HT1080 (cell line): ENCODE measurements at places on chromosomes 11 and 22.

GRCh38 chr11:61392981-61393595 lies 701 bp downstream of the TMEM216 start:
- no peak for DNase-seq

GRCh38 chr11:48123254-48123875 lies 93.2 kb upstream of the OR4B1 start:
- no peak for DNase-seq

DNA sequence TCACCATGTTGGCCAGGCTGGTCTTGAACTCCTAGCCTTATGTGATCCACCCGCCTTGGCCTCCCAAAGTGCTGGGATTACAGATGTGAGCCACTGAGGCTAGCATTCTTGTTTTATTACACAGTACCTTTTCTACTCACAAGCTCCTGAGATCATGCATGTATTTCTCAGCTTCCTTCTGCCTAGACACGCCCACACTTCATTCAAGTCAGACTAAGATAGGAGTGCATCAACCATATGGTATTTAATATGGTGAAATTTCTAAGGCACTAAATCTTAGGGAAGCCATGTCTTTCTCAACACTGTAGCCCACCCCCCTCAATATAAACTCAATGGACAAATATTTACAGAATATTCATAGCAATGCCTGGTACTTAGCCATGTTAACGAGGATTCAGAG lies 62.1 kb downstream of the SLC25A17 start:
- no peak for DNase-seq

DNA sequence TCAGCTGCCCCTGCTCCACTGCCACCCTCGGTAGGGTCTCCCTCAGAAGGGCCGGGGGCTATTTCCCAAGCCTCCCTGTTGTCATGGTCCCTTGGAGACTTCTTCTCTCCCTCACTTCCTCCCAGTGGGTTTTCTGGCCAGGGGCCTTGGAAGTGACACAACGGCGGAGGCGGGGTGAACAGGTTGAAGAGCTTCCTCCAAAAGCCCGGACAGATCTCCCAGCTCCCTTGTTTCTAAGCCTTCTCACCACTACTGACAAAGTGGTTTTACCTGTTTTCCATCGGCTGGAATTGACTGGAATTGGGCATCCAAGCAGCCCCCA lies 14.5 kb downstream of the MYH9 start:
- DNase-seq = no peak

DNA sequence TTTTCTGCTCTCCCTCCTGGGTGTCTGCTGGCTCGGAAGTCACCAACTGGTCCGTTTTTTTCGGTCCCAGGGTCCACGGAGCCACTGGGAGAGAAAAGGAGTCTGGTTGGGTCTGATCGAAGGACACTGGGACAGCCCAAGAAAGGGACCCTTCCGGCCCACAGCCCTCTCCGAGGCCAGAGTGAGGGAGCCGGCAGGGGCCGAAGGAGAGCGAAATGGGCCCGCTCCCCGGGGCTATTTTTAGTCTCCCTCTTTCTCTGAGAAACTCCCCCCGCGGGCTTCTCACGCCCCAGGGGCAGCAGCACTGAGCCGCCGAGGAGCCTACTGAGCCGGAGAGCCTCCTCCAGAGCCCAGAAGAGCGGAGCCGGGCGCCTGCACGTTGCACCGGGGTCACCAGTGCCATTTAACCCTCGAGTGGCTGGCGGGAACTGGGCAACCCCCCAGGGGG lies 1.9 kb downstream of the ESAM start:
- no peak for DNase-seq

DNA sequence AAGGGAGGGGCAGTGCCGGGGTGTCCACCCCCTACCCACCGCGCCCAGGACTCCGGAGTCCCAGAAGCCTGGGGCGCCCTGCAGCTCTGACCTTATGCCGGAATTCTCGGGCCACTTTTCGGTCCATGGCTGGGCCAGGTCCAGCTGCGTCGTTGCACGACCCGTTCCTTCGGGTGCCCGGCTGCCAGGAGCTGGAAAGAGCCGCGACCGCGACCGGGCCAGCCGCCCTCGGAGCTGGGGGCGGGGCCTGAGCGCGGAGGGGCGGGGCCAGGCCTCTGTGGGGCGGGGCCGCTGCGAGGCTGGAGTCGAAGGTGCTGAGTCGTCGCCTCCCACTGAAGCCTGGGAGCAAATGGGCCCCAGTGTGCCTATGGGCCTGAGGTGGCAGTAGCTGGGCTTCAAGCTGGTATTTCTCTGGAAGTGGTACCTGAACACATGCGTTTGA lies at the start of gene USH1C:
USH1C (minus strand) TSS at position 236 of the 442 bp plus-strand sequence; CDS start at position 127, 109 bp downstream.
- no peak for DNase-seq

DNA sequence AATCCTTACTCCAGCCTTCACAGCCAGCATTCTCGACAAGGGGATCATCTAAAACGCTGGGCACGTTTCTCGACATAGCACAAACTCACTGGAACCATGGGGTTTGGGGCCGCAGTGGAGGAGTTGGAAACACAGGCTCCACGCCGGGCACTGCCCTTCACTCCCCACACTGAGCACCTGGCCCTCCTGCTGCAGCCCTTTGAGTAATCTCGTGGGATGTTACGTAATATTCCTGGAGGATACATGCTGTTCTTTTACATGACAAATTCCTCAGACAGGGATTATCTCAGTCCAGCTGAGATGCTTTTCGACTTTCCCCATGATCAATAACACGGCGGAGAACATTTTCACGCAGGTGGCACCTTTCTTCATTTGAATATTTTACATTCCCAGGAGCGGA lies 408.0 kb downstream of the SHANK2 start:
- no peak for DNase-seq

- no peak for DNase-seq
Observed at GRCh38 chr11:44308923-44309477, 939 bp downstream of the ALX4 start.
